ENCODE measurements at places on chromosomes 12 and 14. TPM values are rescaled to one million over a fixed set of nuclear protein-coding genes. Genes with fewer than 3 reads are reported as not detected.

The ETFBKMT gene
- 1.6 TPM for total RNA-seq

The MFAP5 gene
- 153 TPM for total RNA-seq

The MYG1 gene
- total RNA-seq, result 58.5 TPM

GRCh38 chr12:69651922-69652321 lies 41.2 kb upstream of the LRRC10 start:
- H3K4me3 ChIP-seq, result no peak overlapping the region
- H3K27ac ChIP-seq, result no peak overlapping the region
- no peaks in the 10 kb centered on the region for H3K27me3 ChIP-seq
- DNase-seq, result no peak

- no peaks in the 10 kb centered on the region for H3K36me3 ChIP-seq
- no peak overlapping the region for H3K4me3 ChIP-seq
- H3K4me1 ChIP-seq, result no peaks in the 10 kb centered on the region
- no peak overlapping the region for H3K27ac ChIP-seq
- no peak for DNase-seq
Observed at GRCh38 chr14:51546603-51547258, 105.0 kb upstream of the FRMD6 start.

GRCh38 chr14:60488175-60488574 lies 2.3 kb upstream of the C14orf39 start:
- H3K27me3 ChIP-seq, result peaks cover 63% of the 10 kb centered on the region
- no peak overlapping the region for H3K27ac ChIP-seq
- peaks cover 13% of the 10 kb centered on the region for H3K4me1 ChIP-seq
- H3K4me3 ChIP-seq, result no peak overlapping the region

DNA sequence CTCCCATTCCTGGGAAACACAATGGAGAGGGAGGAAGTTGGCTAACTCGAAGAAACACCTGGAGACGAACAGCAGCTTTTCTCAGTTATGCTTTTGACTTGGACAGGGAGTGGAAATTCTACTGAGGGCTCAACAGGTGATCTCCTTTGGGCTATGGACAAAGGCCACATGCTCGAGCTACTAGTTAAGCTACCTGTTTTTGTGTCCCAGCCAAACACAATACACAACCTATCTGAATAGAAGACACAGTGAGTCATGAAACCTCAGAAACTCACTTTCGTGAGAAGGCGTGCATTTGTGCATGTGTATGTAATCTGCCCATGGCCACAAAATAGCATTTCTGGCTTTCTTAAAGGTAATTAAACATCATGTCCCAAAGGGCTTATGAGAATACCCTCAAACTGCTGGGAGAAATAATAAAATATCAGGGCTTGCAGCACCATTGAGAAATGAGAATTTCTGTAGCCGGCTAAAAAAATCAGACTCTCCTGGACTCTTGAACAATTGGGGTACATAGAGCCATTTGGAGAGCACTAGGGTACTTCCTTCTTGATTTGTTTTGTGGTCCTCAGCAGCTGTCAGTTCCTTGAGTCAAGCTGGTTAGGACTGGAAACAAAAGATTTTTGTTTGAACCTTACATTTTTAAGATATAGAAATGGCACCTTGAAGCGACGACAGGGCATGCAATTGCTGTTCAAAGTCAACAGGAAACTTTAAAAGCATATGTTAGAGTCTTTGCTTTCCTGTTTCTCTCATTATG lies 85.5 kb upstream of the PTHLH start:
- no peak for DNase-seq
- no peak overlapping the region for H3K27ac ChIP-seq
- H3K27me3 ChIP-seq, result no peaks in the 10 kb centered on the region
- H3K36me3 ChIP-seq, result no peaks in the 10 kb centered on the region
- no peak overlapping the region for H3K4me3 ChIP-seq
- no peaks in the 10 kb centered on the region for H3K4me1 ChIP-seq

- H3K4me1 ChIP-seq, result no peaks in the 10 kb centered on the region
- DNase-seq, result no peak
- H3K27me3 ChIP-seq, result no peaks in the 10 kb centered on the region
- H3K27ac ChIP-seq, result no peak overlapping the region
- H3K4me3 ChIP-seq, result no peak overlapping the region
- no peaks in the 10 kb centered on the region for H3K36me3 ChIP-seq
Observed at GRCh38 chr12:98823012-98823411, 177.9 kb downstream of the APAF1 start.

DNA sequence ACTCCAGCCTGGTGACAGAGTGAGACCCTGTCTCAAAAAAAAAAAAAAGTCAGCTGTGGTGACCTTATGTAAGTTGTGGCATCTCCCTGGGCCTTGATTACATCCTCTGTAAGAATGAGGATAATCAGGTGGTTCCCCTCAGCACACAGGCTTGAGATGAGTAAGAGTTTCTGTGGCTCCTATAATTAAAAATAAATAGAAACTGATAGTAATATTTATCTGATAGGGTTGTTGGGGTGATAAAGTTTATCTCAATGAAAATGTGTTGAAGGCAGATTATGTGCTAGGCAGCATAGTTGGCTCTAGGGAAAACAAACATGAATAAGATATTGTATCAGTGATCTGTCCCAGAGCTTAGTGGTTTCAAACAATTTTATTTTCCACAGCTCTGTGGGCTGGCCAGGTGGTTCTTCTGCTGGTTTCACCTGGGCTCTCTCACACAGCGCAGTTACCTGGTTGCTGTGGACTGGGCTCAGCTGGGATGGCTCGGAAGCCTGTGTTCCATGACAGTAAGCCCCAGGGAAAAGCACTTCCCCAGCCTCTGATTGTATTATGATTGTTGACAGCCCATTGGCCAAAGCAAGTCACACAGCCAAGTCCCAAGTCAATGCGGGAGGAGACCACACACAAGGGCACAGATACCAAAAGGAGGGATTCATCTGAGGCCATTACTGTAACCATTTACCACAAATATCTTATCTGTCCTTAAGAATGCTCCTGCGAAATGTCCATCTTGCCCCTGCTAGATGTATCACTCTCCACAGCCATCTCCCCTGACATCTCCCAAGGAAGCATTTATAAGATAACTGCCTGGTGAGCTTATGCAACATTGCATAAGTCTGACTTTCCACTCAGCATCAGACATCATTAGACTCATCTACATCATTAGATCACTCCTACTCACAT lies 151.7 kb downstream of the NUAK1 start:
- no peaks in the 10 kb centered on the region for H3K27me3 ChIP-seq
- no peak overlapping the region for H3K4me3 ChIP-seq
- H3K36me3 ChIP-seq, result no peaks in the 10 kb centered on the region

DNA sequence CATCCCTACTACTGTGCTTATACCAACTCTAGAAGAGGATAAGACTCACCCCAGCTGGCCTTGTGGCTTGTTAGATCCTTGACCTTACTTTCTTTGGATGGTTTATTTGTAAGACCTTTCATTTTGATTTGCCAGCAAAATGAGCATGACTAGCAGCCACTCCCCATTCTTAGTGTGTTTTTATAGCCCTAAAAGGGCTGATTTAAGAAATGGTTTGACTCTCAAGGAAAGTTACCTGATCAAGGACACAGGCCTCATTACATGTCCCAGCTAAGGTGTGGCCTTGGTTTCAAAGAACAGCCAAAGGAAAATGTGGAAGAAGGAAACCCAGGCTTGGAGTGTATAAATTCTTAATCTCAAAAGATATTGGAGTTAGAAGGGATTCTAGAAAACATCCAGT lies 41.4 kb downstream of the SLC17A8 start:
- H3K36me3 ChIP-seq, result no peaks in the 10 kb centered on the region
- H3K27me3 ChIP-seq, result no peaks in the 10 kb centered on the region
- no peak overlapping the region for H3K4me3 ChIP-seq

GRCh38 chr12:21666722-21667121 lies 9.1 kb upstream of the LDHB start:
- no peaks in the 10 kb centered on the region for H3K36me3 ChIP-seq
- H3K4me3 ChIP-seq, result no peak overlapping the region
- H3K27me3 ChIP-seq, result no peaks in the 10 kb centered on the region
- no peaks in the 10 kb centered on the region for H3K4me1 ChIP-seq

Measured in tibial nerve (tissue), 4 donors.